Progenitor cell of endocrine pancreas (in vitro differentiated cells): ENCODE measurements at places on chromosomes 5 and 9.

GRCh38 chr5:160506006-160507004 lies 84.7 kb downstream of the PTTG1 start:
- DNase-seq = no peak

GRCh38 chr9:127521919-127522304 lies 70.6 kb downstream of the LRSAM1 start:
- no peak for DNase-seq

- no peak for DNase-seq
Observed at GRCh38 chr5:105817416-105817815, 1853.3 kb downstream of the EFNA5 start.

DNA sequence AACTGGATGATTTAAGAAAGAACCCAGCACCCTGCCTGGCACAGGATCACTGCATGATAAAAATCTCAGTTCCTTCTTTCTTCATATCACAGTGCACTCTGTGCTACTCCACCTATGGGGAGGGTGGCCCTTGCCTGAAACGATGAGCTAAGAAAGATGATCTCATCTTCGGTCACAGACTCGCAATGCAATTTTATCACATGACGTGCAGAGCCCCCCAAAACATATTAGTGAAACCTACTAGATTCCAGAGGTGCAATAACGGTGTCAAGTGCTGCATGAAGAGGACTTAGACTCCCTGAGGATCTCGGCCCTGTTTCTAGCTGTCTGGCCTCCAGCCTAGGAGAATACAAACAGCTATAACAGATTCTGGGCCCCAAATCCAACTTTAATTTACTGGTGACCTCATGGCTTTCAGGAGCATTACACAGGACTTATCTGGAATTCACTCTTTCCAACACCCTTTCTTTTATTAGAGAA lies 104.0 kb downstream of the EBF1 start:
- no peak for DNase-seq

DNA sequence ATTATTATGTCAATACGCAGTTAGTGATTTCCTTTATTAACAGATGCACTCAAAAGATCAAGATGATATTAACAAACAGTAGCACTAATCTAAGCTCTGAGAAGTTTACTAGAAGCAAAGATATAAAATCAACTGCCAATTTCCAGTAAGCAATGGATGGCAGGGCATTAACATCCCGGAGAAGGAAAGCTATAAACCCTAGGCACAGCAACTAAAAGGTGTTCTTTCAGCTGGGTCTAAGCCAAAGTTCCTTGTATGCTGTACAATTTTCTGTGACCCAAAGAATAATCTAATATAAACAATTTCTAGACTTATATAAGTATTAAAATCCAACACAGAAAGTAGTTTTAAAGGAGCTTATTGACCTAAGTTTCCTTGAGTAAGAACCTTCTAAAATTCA lies 39.4 kb downstream of the PJA2 start:
- no peak for DNase-seq

GRCh38 chr5:6273090-6273735 lies 105.1 kb downstream of the MED10 start:
- DNase-seq = no peak

- no peak for DNase-seq
Observed at GRCh38 chr9:18706648-18707047, 232.7 kb downstream of the ADAMTSL1 start.

DNA sequence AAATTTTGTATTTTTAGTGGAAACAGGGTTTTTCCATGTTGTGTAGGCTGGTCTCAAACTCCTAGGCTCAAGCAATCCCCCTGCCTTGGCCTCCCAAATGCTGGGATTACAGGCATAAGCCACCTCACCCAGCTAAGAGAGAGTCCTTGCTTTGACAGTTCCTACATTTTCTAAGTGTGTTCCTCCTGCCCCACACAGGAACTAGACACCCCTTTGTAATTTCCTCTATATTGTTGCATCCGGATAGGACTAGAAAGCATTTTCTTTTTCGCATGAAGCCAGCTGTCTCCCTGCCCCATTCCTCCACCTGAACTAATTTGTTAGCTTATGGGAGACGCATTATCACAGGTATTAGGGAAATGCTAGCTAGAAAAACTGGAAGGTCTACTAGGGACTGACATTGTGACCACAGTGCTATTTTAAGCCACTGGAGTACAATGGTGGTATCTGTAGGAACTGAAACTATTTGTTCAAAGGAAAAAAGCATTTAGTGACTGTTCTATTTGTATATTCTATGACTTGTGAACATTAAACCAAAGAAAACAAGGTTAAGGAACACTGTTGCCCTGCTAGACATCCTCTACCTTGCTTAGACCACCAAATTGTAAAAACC lies 214.1 kb downstream of the SMARCA2 start:
- no peak for DNase-seq

GRCh38 chr9:114616684-114617520 lies 5.8 kb downstream of the TMEM268 start:
- DNase-seq = no peak

DNA sequence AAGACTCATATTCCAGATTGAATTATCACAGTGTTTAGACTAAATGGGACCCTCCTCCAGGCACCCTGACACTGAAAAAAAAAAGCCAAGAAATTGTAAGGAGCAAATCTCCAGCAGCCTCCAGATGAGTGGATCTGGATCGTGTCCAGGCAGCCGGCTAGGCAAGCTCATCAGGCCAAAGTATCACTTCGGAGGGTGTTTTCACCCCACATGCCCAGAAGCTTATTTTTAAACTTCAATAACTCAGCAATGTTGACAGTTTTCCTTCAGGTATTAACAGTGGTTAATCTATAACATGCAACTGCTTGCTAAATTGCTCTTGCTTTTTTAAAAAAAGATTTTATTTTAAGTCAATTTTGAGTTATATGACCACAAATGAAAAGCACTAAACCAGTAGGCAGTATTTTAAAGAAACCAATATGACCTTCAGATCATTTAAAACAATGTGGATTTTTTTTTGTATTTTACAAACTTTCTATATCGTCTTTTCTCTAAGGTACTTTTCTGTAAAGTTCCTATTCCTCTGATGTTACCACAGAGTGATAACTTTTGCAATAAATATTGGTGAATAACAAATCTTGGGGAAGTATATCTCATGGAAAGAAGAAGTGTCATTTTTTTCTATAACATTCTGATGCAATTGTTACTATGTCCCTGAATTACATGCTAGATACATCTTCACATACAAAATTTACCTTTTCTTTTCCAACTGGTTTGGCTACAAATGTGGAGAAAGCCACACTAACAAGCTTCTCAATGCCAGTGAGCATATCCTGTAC lies 30.7 kb downstream of the ACOT12 start:
- no peak for DNase-seq

DNA sequence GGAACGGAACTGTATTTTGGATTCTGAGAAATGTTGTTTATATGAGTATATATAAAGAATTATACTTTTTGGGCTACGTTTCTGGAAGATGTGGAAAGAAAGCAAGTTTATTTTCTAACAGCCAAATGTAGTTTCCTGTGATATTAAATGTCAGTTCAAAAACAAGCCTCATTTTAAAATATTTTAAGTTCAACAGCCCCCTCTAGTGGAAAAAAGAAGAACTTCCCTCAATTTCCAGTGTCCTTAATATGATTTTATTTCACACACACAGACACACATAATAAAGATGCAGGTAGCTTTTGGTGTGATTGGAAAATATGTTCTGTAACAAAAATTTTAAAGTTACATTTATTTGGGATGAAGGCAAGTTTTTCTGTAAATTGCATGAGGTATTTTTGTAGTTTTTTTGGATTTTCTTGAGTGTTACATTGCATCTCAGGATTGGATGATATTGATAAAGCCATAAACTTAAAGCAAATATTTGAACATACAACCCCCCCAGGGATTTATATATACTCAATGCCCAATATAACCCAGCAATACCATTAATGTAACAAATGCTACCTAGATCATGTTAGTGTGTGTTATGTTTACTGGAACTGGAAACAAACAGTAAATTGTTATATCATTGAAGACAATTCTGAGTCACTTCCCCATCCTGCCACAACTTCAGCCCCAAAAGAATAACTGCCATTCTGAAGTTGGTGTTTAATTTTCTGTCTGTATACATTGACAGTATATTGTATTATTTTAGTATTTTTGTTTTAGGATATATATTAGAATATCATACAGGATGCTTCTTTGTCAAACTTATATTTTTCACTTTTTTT lies 54.0 kb downstream of the CCDC171 start:
- no peak for DNase-seq

- DNase-seq = no peak
Observed at GRCh38 chr9:87306006-87306405, 191.7 kb upstream of the DAPK1 start.
